ENCODE measurements at places on chromosomes 6 and 20. TPM values are rescaled to one million over a fixed set of nuclear protein-coding genes. Genes with fewer than 3 reads are reported as not detected.
A peak's percentile ranks its signal among the peaks of the same experiment; 100 is the strongest.

- H3K4me1 ChIP-seq, result no peaks in the 10 kb centered on the region
- H3K27me3 ChIP-seq, result no peaks in the 10 kb centered on the region
- H3K36me3 ChIP-seq, result no peaks in the 10 kb centered on the region
- DNase-seq, result no peak
Observed at GRCh38 chr6:14501240-14501639, 383.7 kb downstream of the CD83 start.

RIMS4 gene
- 0.60 TPM for total RNA-seq

DNA sequence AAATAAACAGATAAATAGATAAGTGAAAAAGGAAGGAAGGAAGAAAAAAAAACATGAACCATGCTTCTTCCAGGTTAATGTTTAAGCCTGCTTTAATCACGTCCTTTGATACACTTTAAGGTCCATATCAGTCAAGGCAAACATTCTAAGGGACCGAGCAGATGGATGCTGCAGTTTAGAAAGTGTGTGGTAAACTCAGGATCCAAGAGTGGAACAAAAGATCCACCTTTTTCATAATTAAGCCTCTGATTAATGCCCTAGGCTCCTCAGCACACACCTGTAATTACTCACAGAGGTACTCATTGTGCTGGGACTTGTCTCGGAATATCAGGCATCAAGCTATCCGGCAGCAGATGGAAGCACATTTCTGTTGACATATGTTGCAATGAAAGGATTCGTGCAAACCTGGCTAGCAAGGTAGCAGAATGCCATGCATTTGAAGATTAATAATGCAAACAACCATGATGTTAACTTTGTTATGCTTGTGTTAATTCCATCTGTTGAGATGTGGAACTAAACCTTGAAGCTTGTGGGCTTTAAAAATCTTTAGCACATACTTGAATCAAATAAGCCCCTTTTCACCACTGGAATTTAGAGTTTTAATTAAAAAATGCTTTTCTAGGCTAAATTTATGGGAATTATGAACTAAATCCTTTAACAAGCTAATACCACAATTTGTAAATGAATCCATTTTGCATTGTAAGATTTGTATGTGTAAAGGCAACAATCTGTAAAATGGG lies 163.7 kb downstream of the RALGAPA2 start:
- no peak overlapping the region for H3K4me3 ChIP-seq
- H3K27me3 ChIP-seq, result no peaks in the 10 kb centered on the region
- no peaks in the 10 kb centered on the region for H3K36me3 ChIP-seq
- H3K27ac ChIP-seq, result no peak overlapping the region
- DNase-seq, result no peak

CPXM1 gene
- total RNA-seq, result 1.6 TPM

DNA sequence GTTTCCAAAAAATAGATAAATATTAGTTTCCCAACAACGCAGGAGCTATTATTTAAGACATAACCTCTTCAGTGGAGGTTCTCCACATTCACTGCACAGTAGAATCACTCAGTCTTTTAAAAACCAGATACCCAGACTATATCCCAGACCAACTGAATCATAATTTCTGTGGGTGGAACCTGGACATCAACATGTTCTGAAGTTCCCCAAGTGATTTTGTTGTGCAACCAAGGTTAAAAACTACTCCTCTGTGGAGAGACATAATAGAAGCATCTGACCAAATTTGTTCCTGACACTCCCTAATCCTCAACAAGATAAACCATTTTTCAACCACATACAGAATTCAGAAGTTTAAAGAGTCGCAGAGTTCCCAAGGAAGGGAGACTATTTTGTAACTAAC lies 42.3 kb downstream of the STK38 start:
- peaks cover 40% of the 10 kb centered on the region for H3K36me3 ChIP-seq
- DNase-seq, result peak; percentile 52
- peaks cover 24% of the 10 kb centered on the region for H3K4me1 ChIP-seq
- H3K27ac ChIP-seq, result peak overlapping the region; percentile 47
- peak overlapping the region; percentile 31 for H3K4me3 ChIP-seq
- no peaks in the 10 kb centered on the region for H3K27me3 ChIP-seq

UBD gene
- total RNA-seq, result 0.63 TPM

MANEA gene
- 11.3 TPM for total RNA-seq

GRCh38 chr6:157861184-157861583 lies 38.1 kb downstream of the SNX9 start:
- H3K4me1 ChIP-seq, result no peaks in the 10 kb centered on the region
- DNase-seq, result no peak
- H3K36me3 ChIP-seq, result no peaks in the 10 kb centered on the region
- no peak overlapping the region for H3K27ac ChIP-seq
